Smooth muscle cell of bladder (primary cell): ENCODE measurements at places on chromosomes 16 and 17. TPM values are rescaled to one million over a fixed set of nuclear protein-coding genes. Genes with fewer than 3 reads are reported as not detected.

The KRT24 gene
- not detected in 2 replicates for total RNA-seq

The SYCE1L gene
- total RNA-seq: 0.46 and 0.85 TPM in 2 replicates

The ADAMTS18 gene
- total RNA-seq: under 0.01 and 0.18 TPM in 2 replicates

The SPATA22 gene
- total RNA-seq: 0.09 and 1.8 TPM in 2 replicates

The MLYCD gene
- total RNA-seq: 3.3 and 4.6 TPM in 2 replicates

The EVI2B gene
- total RNA-seq: 0.09 TPM in 1 of 2 replicates, not detected in the other

The HS3ST6 gene
- total RNA-seq: not detected in 2 replicates
